ENCODE measurements at places on chromosomes 12 and 14.

- DNase-seq, result no peak
Measured at GRCh38 chr12:52646613-52647012, 5.4 kb downstream of the KRT2 start.

GRCh38 chr12:123888989-123889388, 83.6 kb downstream of the CCDC92 start:
- DNase-seq, result no peak

- no peak for DNase-seq
Measured at GRCh38 chr14:68458840-68459469, 333.9 kb downstream of the ZFP36L1 start.

GRCh38 chr12:24795699-24796347, 153.1 kb downstream of the BCAT1 start:
- no peak for DNase-seq

DNA sequence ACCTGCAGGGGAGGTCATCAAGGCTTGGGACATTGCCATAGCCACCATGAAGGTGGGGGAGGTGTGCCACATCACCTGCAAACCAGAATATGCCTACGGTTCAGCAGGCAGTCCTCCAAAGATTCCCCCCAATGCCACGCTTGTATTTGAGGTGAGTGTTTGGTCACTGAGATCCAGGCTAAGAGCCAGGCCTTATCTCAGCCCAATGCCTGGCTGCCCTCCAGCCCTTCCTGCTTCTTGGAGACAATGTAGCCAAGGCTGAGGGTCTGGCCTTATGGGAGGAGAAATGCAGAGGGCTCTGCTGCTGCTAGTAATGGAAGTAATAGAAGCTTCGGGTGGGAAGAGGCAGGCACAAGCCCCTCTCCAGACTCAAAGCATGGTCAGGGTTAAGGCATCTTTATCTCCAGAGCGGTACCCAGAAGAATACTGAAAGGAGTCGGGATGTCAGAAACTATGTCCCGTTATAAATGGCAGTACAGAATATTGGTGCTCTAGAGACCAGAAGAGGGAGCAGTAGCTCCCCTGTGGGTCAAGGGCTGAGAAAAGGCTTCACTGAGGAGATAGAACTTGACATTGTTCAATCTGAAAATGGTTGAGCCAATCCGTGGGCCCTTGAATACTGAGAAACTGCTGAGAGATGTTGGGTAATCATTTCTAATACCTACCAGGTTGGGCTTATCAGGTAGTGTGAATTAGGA, 3.1 kb downstream of the FKBP4 start:
- DNase-seq, result no peak

DNA sequence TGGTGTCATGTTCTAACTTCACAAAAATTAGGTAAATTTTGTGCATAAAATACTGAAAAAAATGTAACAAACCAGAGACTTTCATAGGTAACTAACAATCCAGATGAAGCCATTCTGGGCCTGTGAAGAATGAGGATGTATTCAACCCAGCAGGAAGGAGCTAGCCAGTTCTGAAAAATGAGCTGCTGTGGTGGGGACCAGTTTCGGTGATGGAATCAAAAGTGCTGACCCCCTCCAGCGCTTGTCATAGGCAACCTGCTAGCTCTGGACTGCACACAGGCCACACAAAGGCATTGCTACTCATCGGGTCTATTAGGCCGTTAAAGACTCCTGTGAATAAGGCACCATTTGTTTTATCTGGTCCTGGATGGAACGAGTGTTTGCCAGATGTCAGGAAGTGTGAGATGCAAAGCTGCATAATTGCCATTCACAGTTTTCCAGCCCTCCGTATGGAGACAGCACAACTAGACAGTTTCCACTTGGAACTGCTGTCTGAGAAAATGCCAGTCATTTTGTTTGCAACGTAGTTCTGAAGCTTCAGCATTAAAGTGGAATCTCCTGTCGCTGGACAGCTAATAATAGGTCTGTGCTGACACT, 3.3 kb upstream of the RIMBP2 start:
- DNase-seq, result no peak

DNA sequence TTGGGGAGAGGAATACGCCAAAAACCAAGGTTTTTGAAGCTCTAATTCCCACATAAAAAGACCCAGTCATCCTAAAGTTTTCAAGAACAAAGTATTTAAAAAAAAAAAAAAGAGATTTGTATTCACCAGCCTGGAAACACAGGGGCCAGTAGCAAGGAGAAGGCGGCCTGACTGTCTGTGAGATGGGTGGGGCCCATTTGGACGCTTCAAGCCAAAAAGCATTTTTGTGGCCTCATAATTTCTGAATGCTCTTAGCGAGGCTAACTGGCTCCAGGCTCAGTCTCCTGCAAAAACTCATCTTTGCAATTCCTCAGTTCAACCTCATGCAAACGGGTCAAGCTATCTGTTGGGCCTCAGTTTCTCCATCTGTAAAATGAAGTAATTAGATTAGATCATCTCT, 514.1 kb downstream of the MED13L start:
- DNase-seq, result no peak

DNA sequence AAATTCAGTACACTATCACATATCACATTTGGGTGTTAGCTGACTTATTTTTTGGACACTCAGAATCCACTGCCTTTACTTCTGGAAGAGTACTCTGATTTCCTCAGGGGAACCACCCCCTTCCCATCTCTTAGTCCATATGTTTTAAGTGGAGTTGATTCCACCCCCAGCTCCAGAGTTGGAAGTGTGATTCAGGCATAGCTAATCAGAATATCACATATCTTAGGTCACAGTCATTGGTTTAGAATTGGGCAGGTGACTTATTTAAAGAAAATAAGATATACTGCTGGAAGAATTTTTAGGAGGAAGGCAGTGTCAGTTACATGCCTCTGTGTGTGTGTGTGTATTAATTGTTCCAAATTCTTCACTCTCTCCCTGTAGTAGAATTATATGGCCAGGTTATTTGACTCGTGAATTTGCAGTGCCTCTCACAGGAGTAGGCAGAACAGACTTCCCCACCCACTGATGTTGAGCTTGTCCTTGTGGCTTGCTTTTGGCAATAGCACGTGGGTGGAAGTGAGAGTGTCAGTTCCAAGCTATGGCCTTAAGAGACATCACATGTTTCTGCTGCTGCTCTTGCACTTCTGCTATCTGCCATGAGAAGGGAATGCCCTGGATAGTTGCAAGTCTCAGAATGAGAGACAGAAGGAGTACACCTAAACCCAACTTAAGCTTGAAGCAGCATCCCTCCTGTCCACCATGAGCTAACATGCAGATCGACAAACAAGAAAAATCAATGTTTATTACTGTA, 6.4 kb upstream of the GAS2L3 start:
- no peak for DNase-seq
